ENCODE measurements at places on chromosomes 16 and 17. TPM values are rescaled to one million over a fixed set of nuclear protein-coding genes. Genes with fewer than 3 reads are reported as not detected.
A peak's percentile ranks its signal among the peaks of the same experiment; 100 is the strongest.

The LITAFD gene
- polyA plus RNA-seq, result not detected

The SLC9A5 gene
- 3.6 TPM for polyA plus RNA-seq

DNA sequence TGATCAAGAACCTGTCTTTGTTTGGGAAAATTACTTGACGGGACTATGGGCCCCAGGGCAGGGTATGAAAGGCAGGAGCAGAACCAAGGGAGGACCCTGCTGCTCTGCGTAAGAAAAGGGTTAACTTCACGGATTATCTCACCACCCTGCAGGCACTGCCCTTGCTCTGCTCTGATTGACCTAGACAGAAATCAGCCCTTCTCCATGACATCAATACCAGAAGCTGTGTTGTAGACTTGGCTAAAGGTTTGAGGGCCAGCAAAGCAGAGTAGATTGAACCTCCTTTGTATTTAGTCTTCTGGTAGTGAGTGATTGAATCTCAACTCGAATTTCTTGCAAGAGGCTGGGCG is 52.9 kb upstream of the ETV4 start:
- no peak for DNase-seq

The CHST5 gene
- polyA plus RNA-seq, result 0.78 TPM

GRCh38 chr16:78102122-78102660 is 2.7 kb downstream of the WWOX start:
- DNase-seq, result no peak

The WSCD1 gene
- polyA plus RNA-seq, result 16.5 TPM

GRCh38 chr16:22397464-22397863 is 23.0 kb upstream of the CDR2 start:
- DNase-seq, result no peak

- no peak for DNase-seq
Observed at GRCh38 chr17:36667922-36668321, 66.5 kb downstream of the MRM1 start.

The CA7 gene
- 0.11 TPM for polyA plus RNA-seq

The CACNG4 gene
- 2.9 TPM for polyA plus RNA-seq

- no peak for DNase-seq
Observed at GRCh38 chr16:71666928-71667707, 41.1 kb downstream of the MARVELD3 start.

DNA sequence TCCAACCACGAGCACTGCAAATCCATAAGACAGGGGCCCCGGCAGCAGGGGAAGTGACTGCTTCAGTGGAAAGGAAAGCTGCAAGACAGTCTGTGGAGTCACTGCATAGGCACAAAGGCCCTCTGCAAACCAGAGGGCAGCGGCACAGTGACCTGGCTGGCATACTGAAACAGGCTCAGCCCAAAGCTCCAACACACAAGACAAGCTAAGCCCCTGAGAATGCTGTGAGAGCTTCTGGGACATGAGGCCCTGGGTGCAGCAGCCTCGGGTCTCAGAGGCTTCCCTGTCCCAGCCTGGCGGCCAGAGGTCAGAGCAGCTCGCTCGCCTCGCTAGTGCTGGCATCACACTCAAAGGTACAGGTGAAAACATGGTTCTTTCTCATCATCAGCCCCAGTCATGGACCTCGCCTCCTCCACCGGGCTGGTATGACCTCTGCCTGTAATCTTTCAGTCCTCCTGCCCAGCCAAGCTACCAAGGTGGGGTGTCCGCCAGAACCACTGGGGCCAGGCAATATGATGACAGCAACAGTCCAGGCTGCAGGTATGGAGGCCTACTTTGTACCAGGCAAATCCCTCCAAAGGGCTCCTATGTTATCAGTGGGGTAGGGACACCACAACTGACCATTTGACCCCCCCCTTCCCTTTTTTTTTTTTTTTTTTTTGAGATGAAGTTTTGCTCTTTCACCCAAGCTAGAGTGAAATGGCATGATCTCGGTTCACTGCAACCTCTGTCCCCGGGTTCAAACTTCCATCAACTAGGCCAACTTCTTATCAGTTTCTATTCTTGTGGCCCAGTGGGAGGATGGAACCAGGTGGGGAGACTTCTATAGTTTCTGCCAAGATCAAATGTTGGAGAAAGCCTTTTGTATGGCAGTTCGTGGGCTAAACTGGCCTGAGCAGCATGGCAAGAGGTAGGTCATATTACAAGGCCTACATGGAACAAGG is 19.2 kb downstream of the ST3GAL2 start:
- no peak for DNase-seq

GRCh38 chr16:3642397-3643094 is 11.9 kb upstream of the DNASE1 start:
- no peak for DNase-seq

The TRIM37 gene
- polyA plus RNA-seq, result 28.2 TPM

The GP1BA gene
- 1.6 TPM for polyA plus RNA-seq

GRCh38 chr16:78489072-78489471 is 389.6 kb downstream of the WWOX start:
- DNase-seq, result no peak

The SCGB1C2 gene
- polyA plus RNA-seq, result 0.79 TPM

The MYO15A gene
- 1.7 TPM for polyA plus RNA-seq

The HBQ1 gene
- polyA plus RNA-seq, result 0.67 TPM

The LGALS3BP gene
- polyA plus RNA-seq, result 100 TPM

The TBC1D26 gene
- polyA plus RNA-seq, result 0.19 TPM

GRCh38 chr16:61042737-61043136 is 993.5 kb downstream of the CDH8 start:
- peak; percentile 29 for DNase-seq

- DNase-seq, result no peak
Observed at GRCh38 chr17:51224402-51225262, 35.2 kb downstream of the MBTD1 start.

GRCh38 chr17:76840443-76840767 is 27.8 kb upstream of the MGAT5B start:
- DNase-seq, result no peak

- DNase-seq, result no peak
Observed at GRCh38 chr17:21005367-21005766, 37.4 kb downstream of the USP22 start.

DNA sequence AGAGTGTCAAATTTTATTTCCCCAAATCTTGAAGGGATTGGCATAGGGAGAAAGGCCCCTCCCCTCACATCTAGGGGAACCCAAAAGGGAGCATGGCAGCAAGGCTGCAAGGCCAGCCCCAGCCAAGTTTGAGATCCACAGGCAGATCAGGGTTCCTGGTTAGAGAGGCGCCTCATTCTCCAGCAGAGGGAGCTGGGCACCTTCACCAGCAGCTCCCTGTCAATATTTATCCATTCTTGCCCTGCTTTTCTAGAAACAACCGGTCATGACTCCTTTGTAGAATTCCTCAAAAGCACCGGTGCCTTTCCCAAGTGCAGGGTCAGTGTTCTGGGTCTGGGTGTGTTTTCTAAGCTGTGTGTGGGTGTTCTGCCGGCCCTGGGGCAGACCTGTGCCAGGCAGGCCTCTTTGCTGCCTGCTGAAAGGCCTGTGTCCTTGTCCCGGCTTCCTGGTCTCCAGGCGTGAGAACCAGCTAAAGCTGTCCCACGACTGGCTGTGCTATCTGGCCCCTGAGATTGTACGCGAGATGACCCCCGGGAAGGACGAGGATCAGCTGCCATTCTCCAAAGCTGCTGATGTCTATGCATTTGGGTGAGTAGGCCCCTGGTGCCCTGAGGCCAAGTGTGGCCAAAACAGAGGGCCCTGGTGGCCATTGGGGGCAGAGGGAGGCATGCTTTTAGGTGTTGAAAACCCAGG is 21.2 kb upstream of the LGALS9 start:
- DNase-seq, result no peak

GRCh38 chr16:75385507-75386152 is 47.7 kb downstream of the CFDP1 start:
- DNase-seq, result peak; percentile 71

- no peak for DNase-seq
Observed at GRCh38 chr17:45706033-45706432, 78.1 kb upstream of the CRHR1 start.

- no peak for DNase-seq
Observed at GRCh38 chr17:46841561-46842379, 9.6 kb upstream of the WNT9B start.
